ENCODE measurements at places on chromosomes 3 and 15.

DNA sequence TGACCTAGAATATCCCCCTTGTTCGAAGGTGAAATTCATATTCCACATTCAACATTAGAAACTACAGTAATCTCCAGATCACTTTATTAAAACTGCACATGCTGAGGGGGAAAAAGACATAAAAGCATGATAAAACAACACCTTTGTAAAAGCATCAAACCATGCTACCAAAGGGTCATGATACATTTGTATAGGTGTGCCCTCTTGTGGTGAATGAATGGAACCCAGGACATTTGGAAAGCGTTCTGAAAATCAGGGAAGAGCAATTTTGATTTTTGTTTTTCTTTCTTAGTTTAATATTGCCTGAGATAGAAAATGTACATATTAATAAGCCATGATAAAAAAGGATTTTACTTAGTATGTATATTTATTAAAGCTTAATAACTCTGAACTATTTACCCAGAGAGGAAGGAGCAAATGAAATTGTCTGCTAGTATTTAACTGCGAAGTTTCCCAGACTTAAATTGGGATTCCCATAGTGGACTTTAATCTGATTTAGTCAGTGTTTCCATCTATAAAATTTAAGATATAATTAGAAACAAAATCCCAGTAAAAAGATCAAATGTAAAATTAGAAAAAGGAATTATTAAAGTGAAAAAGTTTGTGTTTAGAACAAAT, 105.8 kb upstream of the ARL6 start:
- DNase-seq: peak; percentile 46

GRCh38 chr3:181844211-181844610, 132.5 kb downstream of the SOX2 start:
- DNase-seq: peak; percentile 10

DNA sequence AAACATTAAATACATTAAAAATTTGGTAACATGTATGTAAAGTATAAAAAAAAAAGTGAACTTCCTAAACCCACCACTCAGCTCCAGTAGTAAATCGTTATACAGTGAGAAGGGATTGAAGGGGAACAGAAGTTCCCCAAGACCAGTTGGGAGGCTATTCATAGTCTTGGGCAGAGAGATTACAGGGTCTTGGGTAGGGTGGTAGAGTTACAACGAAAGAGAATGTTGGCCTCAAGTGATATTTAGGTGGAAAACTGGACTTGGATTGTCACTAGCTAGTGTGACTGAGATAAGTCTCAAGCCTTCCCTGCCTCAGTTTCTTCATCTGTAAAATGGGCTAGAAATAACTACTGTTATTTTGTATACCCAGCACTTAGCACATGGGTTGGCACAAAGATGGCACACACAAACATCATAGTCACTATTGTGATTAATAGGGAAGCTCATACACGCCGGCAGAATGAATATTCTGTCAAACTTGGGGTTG, 431 bp upstream of the YEATS2 start:
- DNase-seq: no peak

GRCh38 chr3:16536996-16537395, 23.5 kb upstream of the RFTN1 start:
- DNase-seq: peak; percentile 1

GRCh38 chr3:113242096-113242581, 30.8 kb downstream of the BOC start:
- DNase-seq: no peak

DNA sequence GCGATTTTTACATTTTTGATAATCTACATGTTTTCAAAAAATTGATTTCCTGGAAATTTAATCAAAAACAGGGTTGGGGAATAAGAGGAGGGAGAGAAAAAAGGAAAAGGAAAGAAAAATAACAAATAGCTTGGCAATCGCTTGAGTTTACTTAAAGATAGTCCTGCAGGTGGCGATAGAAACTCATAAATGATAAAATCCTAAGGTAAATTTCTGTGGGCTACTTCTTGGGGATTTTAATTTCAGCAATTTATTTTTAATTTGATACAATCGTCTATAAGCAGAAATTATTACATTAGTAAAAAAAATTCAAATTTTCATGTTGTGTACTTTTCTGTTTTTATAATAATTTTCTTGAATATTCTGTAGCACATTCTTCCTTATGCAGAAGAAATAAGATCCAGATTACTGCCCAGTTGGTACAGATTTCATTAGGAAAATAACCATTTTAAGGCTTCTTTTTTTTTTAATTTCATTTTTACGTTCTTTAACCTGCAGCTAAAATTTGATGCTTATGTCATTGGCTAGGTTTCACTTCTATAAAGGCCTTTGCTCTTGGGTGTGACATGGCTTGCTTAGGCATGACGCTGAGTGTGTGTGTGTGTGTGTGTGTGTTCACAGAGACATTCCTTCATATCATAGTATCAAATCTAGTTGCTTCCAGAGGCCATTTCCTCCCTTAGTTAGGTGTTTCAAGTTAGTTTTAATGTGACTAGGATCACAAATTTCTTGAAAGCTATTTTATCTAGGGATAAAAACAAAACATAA, 181.8 kb downstream of the MCTP2 start:
- no peak for DNase-seq

DNA sequence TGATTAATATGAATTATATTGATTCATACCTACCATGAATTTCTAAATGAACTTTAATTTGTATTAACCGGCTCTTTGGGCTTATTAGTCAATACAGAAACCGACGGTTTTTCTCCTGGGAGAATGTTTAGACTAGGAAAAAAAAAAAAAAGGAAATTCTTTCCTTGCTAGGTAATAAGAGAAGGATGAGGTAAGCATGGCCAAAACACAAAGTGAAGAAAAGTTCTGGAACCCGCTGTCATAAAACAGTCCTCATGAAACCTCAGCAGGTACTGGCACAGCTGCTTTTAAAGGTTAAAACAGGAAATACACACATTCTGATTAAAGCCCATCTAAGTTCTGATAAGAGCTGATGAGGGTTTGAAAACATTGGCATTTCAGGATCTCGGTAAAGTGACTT, 30.8 kb upstream of the PSTPIP1 start:
- DNase-seq: no peak

DNA sequence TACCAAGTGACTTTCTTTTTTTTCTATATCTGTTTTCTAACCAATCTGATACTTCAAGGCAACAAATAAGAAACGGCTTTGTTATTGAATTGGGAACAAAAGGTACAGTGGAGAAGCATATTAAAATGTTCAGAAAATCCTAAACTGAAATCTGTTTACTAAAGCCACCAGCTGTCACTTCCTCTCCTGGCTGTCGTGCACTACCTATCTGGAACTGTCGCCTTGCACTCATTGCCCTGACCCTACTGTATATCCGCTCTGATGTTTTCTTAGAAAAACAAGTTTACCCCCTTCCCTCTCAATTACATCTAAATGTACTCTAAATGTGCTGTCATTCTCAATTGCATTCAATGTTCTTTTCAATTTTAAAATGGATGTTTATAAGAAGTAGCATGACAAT, 439.8 kb upstream of the ARRDC4 start:
- no peak for DNase-seq

DNA sequence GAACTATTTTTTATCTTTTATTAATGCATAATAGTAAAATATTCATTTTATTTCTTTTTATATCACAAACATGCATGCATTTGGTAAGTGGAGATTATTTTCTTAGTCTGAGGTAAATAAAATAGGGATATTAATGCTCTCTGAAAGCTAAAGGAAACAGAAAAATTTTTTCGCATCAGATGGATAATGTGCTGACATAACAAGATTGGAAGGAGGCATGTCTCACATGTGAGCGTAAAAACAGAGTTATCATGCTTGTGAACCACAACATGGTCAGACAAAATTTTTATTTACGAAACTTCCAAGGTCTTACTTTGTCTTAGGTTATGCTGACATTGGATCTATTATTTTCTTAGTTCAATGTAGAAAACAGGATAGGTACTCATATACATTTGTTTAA, 166.1 kb downstream of the SPATA16 start:
- DNase-seq: no peak

DNA sequence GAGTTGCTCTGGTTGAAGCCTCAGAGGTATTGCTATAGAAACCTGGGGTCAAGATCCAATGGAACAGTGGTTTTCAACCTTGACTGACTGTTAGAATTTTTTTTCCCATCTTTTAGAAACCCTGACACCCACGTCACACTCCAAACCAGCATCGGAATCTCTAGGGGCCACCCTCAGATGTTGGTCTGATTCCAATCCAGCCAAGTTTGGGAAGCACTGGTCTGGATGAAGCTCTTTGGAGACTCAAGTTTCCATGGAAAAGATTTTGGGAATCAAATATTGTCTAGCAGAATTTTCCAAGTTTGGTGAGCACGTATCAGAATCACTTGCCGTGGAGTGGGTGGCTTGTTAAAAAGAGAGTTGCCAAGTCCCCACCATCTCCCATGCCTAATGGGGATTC, 103.8 kb downstream of the THSD4 start:
- DNase-seq: no peak

GRCh38 chr3:127677541-127678314, 5.0 kb downstream of the ABTB1 start:
- DNase-seq: no peak

GRCh38 chr3:41652931-41653330, 309.0 kb downstream of the ULK4 start:
- DNase-seq: no peak

GRCh38 chr3:149832086-149832485, 19.1 kb downstream of the RNF13 start:
- no peak for DNase-seq

GRCh38 chr3:165835431-165835830, 1.8 kb downstream of the BCHE start:
- no peak for DNase-seq

DNA sequence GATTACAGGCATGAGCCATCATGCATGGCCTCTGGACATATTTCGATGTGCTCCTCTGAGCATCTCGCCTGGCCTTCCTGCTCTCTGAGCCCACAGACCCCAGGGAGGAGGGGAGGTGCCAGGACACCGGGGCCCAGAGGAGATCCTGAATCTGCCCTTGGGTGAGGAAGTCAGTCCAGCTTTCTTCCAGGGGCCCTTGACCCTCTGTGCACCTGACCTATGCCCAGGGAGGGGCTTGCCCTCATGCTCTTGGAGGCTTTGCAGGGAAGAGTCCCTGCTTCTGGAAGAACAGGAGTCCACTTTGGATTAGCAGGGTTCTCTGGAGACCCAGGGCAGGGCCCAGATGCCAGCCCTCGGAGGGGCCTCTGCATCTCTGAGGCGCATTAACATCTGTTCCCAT, 1.4 kb downstream of the ACSBG1 start:
- no peak for DNase-seq

GRCh38 chr3:15645740-15646501, 44.4 kb downstream of the BTD start:
- DNase-seq: no peak

GRCh38 chr3:67405193-67405592, 249.2 kb downstream of the SUCLG2 start:
- no peak for DNase-seq

DNA sequence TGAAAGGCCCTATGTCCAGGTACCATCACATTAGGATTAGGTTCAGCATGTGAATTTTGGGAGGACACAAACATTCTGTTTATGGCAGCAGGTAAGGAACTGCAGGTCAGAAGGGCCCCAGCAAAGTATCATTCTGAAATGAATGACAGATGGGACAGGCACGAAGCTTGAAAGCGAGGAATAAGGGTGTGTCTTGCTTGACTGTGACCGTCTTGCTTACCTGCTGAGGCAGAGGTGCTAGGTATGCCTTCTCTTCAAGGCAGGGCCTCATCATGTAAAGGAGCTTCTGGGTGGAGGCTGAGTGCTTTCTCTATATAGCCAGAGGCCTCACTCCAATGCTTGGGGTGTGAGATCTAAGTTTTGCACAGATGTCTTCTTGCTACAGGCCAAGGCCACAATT, 41.4 kb downstream of the TMEM108 start:
- DNase-seq: no peak

DNA sequence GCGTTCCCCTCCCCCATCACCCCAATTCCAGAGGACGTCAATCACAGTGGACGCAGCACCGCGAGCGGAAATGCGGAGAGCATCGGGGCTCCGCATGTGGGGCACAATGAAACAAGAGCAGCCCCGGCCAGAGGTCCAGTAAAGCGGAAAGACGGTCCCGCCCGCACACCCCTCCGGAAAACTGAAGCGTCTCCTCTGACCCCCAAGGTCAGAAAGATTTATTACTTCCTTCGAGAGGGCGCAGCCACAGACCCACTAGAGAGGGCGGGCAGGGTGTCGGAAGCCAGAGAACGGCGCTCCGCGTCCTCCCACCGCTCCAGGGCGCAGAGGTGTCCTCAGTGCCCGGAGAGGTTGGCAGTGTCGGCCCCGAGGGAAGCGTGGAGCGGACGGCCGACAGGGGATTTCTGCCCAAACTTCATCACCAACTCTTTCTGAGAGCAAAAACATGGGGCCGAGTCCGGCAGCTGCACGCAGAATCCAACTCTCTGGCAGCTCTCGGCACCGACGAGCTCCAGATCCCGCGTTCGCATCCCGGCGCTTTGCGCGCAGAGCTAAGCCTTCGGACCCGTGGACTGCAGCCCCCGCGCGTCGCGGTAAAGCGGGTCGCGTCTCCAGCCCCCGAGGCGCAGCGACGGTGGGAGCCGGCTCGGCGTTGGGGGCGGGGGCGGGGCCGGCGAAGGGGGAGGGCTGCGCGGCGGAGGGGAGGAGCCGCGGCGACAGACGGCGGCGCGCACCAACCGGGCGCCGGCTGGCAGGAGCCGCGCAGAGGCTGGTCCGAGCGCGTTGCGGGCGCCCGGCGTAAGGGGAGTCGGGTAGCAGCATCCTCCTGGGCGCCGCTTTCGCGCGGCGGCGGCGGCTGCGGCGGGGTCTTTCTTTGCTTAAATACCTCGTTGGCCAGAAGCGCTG, at the start of gene CHST2:
Gene CHST2 (plus strand): TSS at position 763 of the 906 bp plus-strand sequence. CDS start 1,046 bp downstream, outside the sequence.
- peak; percentile 67 for DNase-seq

DNA sequence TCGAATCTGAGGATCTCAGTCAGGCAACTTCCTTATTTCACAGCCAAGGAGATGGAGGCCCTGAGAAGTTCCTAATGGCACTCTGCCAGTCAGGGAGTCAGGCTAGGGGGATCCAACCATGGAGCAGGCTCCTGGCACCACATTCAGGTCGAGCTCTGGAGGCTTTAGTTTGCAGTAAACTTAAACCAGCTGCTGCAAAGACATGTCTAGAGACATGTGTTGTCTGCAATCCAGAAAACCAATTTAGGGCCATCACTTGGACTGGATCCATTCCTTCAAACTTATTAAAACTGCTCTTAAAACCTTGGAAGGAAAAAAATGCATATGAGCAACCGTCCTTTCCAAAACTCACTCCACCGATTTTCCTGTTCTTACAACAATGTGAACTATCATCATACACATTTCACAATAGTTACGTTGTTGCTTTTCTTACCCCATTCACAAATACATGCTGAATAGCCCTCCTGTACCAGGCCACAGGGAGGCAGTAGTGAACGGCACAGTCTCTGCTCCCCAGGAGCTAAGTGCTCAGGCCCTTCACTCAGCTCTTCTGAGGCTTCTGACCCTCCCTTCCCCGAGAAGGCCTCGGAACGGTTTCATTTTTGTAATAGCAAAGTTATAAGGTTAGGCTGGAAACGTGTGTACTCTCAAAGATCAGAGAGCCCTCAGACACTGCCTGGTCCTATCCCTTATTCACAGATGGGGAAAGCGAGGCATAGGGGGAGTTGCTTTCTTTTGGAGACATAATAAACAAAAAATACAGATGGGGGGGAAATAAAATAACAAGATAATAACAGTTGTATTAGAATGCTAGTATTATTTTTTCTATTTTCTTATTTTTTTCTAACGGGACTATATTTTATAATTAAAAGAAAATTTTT, 20.1 kb downstream of the RFT1 start:
- DNase-seq: no peak

GRCh38 chr3:29701326-29701983, 420.6 kb downstream of the RBMS3 start:
- no peak for DNase-seq

- no peak for DNase-seq
These were observed 3.1 kb downstream of the PLXNA1 start for GRCh38 chr3:126986001-126986400.

- no peak for DNase-seq
These were observed 46.6 kb upstream of the GOLGA8J start for GRCh38 chr15:30036036-30036703.
